CD4-positive, alpha-beta T cell treated with Interleukin-6 at 100 ng/mL for 8 hours (primary cell): ENCODE measurements at places on chromosomes 12 and 14.

GRCh38 chr14:69772082-69773017 is 5.4 kb downstream of the SRSF5 start:
- no peak for DNase-seq

GRCh38 chr14:21054123-21054767 is 3.4 kb upstream of the RNASE8 start:
- DNase-seq, result no peak

- DNase-seq, result no peak
These were observed 4.8 kb upstream of the ING4 start for GRCh38 chr12:6667559-6668210.

- no peak for DNase-seq
These were observed 125.6 kb downstream of the EML1 start for GRCh38 chr14:99918781-99919180.

- no peak for DNase-seq
These were observed 606.1 kb downstream of the SLC16A7 start for GRCh38 chr12:60201891-60202290.

- DNase-seq, result no peak
These were observed 221.4 kb downstream of the RPS29 start for GRCh38 chr14:49364752-49365117.

DNA sequence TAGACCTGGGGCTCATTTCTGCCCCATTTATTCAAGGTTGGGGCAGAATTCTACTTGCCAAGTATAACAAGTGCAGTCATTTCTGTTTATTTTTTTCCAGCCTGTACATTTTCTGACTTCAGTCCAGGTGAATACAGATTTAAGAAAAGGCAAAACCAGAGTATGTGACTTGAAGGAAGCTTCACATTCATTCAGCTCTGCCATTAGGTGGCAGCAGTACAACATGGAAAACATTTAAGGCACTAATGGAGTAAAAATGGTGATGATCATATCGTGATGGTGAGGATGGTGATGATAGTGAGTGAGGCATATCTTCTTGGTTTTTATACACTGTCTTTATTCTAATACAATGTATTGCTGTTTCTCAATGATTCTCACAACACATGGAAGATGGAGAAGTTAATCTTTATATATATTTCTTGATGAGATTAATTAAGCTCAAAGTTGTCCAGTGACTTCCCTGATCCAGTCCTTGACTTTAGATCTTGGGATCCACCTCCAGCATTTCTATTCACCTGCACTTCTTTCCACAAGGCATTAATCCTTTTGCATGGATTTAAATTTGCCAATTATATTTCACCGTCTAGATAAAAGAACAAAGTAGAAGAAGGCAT is 176.7 kb upstream of the SEL1L start:
- no peak for DNase-seq

DNA sequence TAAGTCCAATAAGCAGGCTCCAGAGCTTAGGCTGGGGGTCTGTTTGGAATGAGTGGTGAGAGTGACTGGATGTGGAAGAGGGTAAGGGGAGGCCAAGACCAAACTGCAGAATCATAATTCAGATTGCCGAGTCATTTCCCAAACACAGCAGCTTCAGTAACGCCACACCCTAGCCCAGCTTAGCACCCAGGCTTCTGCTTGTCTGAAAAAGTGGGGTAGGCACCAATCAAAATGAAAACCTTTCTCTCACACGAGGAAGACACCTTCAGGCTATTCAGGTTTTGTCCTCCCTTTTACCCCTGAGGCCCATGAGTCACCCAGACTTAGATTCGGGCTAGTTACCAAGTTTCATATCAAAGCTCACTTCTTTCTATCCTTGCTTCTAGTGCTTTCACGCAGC is 306.1 kb downstream of the DAD1 start:
- DNase-seq, result no peak

DNA sequence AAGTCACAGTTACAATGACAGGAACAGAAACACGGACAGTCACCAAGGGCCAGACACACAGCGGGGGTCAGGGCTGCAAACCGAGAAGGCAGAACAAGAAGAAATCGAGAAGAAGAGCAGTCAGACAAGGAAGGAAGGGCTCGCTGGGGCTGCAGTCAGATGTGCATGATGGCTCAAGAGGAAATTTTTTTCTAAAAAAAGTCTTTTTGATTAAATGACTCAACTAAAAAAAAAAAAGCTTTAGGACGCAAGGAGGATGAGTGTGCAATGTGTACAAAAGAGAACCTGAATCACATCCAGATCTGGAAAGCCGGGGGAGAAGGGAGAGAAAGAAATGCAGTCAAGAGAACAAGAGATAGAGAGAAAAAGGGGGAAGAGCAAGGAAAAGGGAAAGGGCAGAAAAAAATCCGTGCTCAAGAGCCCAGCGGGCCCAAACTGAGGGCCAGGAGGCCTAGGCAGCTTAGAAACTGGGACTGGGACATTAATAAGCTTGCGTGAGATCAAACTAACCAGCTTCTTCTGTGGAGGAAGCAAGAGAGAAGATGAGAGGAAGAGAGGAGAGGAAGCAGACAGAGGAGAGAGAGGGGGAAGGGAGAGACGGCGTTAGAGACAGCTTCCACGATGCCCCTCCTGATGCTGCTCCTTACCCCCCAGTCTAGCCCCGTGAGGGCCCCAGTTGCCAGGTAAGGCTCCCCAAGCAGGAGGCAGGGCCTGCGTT is 6.7 kb downstream of the IFFO1 start:
- no peak for DNase-seq

- DNase-seq, result no peak
These were observed 8.4 kb upstream of the CALM1 start for GRCh38 chr14:90388437-90388836.

DNA sequence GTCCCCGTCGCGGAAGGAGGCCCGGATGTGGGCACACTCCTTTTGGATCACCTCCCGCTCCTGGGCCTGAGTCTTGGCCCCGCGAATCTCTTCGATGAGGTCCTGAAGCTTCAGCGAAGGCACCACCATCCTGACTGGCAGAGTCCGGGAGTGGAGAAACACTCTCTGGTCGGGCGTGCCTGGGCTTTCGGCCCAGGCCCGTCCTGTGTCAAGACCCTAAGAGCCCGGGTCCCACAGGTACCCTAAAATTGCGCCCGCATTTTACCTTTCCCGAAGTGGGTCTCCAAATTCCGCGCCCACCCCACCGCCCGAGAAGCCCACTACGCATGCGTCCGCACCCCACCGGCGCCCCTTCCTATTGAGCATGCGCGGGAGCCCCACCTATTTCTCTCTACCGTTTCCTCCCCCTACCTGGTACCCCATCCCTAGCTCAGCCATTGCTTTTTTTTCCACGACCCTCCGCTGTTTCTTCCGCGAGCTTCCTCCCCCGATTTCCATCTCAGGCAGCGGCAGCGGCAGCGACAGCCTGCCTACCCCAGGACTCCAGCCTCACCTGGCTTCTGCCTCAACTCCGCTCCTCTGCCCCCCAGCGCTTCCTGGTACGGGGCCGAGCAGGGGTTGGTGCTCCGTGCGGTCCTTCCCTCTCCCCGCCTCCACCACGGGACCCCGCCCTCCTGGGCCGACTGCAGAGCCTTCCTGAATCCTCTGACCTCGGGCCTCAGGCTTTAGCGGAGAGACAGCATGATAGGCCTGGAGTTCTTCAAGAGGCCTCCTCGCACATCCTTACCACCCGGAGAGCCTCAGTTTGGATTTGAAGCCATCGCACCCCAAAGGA is at the start of gene AP1G2:
AP1G2 (minus strand) TSS at position 606 of the 835 bp plus-strand sequence; CDS start at position 129, 477 bp downstream.
- peak; percentile 91 for DNase-seq

- DNase-seq, result no peak
These were observed 7.7 kb downstream of the TBX5 start for GRCh38 chr12:114397978-114398881.

DNA sequence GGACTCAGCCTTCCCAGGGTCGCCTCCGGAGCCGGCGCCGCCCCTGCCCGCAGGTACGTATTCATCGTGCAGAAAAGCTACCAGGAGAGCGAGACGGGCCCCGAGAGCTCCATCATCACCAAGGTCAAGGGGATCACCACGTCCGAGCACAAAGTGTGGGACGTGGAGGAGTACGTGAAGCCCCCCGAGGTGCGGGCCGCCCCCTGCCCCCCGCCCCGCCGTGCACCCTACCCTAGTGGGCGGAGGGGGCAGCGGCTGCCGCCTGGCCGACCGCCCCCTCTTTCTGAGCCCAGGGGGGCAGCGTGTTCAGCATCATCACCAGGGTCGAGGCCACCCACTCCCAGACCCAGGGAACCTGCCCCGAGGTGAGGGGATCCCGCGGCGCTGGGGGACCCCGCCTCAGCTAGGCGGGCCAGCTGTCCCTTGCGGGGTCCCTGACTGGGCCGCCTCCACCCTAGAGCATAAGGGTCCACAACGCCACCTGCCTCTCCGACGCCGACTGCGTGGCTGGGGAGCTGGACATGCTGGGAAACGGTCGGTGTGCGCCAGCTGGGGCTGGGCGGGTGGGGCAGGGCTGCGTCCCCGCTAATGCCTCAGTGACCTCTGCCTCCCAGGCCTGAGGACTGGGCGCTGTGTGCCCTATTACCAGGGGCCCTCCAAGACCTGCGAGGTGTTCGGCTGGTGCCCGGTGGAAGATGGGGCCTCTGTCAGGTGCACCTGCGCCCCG is 973 bp downstream of the P2RX2 start:
- no peak for DNase-seq

DNA sequence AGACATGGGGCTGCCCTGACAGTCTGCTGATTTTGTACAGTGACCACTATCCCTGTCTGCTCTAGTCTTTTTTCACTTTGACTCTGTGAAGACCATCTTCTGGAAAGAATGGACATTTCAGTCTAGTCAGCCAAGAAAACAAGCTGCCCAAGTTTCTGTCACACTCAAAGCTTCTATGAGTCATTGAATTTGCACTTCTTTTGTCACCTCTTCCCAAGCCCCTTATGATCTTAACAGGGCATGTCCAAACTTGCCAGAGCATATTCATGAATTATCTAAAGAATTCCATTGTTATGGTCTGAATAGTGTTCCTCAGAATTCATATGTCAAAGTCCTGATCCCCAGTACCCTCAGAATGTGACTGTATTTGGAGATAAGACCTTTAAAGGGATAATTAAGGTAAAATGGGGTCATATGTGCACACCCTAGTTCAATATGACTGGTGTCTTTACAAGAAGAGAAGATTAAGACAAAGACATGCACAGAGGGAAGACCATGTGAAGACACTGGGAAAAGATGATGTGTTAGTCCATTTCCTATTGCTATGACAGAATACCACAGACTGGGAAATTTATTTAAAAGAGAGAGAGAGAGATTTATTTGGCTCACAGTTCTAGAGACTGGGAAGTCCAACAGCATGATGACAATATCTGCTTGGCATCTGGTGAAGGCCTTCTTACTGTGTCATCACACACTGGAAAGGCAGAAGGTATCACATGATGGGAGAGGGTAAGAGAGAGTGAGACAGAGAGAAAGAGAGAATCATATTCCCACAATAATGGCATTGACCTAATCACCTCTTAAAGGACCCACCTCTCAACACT is 242.6 kb downstream of the BTG1 start:
- no peak for DNase-seq

DNA sequence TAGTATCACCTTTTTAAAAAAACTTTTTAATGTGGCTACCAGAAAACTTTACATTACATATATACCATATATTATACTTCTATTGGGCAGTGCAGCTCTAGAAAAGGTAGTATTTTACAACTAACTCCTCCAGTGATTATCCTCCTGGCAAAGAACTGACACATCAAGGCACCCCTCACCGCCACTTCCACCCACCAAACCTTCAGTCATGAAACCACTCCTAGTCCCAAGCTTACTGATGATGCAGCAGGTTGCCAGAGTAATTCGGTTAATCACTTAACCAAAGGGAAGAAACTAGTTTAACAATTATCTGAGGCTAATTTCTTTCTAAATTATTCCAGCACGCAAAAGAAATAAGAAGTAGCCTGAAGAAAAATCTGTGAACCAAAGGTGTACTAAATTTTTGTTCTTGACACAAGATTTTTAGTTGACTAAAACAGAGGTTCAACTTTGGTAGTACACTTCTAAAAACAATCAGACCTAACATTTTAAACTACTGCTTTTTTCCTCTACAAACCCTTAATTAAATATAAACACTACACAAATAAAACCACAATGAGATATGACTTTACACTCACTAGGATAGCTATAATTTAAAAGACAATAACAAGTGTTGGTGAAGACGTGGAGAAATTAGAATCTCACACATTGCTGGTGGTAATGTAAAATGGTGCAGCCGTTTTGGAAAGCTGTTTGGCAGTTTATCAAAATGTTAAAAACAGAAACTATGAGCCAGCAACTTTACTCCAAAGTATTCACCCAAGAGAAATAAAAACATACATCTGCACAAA is 16.7 kb downstream of the SPPL3 start:
- DNase-seq, result no peak

GRCh38 chr12:64180951-64181350 is 41.1 kb downstream of the KICS2 start:
- DNase-seq, result no peak

DNA sequence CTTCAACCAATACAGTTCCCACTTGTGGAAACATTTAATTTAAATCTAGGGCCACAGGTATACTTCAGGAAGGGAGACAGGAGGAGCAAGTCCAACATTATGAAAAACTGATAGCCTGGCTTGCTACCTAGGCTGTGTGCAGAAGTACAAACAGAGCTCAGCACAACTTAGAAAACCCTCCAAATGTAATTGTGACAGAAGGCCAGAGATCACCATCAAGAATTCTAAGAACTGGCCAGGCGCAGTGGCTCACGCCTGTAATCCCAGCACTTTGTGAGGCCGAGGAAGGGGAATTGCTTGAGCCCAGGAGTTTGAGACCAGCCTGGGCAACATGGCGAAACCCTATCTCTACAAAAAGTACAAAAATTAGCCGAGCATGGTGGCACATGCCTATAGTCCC is 14.1 kb downstream of the ATP2B1 start:
- DNase-seq, result no peak

DNA sequence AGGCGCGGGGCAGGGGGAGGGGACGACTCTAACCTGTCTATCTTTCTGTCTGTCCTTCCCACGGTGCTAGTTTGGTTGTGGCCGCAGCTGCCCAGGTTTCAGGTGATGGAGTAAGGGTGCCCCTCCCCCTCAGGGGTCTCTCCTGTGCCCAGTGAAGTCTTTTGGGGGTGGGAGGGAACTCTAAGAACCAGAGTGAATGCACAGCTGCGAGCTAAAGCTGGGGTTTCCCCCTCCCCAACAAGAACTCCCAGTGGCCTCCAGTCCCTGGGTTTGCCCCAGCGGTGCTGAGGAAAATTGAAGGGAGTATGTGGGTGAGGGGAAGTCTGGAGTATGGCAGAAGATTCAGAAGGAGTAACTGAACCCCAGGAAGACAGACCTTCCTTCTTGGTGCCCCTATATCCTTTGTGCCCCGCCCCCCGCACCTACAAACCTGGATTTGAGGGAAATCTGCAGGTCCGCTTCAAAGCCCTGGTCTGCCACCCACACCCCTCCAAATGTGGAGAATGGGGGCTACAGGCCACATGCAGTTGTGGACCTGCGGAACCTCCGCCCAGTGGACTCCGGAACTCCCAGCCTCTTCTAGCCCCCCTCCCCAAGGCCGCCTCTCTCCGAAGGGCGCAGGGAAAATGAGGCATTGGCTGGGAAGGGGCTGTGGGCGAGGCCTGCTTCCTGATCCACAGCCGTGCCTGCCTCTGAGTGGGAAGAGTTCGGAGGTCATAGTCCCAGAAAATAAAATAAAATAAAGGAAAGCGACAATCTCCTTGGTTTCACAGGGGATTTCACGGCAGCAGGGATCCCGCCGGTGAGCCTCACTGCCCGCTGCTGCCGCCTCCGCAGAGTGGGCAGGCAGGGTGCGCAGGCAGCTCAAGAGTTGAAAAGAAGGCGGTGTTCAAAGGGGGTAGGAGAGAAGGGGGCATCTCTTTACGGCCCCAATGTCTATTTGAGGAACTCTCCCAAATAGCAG is 3.4 kb upstream of the HOXC9 start:
- DNase-seq, result no peak
